ENCODE measurements at places on chromosomes 1 and 21.

- DNase-seq = no peak
These were observed 4.3 kb upstream of the S100A8 start for GRCh38 chr1:153395136-153395685.

- DNase-seq = no peak
These were observed 127.6 kb upstream of the C1orf105 start for GRCh38 chr1:172292840-172293239.

DNA sequence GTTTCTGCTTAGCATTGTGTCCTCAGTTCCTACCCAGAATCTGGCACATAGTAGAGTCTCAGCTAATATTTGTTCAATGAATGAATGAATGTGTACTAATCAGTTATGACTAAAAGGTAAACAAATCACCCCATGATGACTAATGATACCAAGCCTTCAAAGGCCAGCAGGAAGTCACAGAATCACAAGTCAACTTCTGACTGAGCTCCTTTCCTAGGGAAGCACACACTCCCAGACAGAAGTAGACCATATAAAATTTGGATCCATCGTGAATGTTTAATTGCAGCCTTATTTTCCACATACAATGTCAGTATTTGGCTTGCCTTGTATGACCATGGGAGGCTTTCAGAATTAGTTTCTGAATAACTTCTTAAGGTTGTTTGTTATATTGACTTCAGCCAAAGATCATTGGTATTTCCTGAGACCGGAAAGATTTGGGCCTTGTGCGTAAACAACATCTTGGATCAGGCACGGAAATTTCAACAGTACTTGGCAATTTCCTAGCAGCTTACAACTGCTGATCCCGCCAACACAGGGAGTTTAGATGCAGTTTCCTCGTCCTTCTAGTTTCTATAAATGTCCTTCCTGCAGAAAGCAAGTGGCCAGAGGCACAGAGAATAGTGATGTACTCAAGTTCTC, 185.9 kb upstream of the ATP1B1 start:
- no peak for DNase-seq

DNA sequence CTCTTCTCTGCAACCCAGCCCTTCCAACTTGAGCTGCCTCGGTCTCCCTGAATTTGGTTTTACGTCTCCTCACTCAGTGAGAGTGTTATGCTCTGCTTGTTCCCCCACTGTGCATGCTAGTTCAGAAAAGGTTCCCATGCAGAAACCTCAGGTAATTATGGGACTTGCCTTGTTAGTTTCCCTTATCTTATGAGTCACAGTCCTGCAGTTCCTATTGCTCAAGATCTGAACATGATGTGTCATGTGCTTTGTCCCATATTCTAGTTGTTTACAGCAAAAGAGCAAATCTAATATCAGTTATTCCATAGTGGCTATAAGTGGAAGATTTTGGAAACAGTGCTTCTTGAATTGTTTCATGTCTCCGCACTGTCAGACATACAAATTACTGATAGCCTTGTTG, 74.4 kb downstream of the DUSP10 start:
- DNase-seq = no peak

DNA sequence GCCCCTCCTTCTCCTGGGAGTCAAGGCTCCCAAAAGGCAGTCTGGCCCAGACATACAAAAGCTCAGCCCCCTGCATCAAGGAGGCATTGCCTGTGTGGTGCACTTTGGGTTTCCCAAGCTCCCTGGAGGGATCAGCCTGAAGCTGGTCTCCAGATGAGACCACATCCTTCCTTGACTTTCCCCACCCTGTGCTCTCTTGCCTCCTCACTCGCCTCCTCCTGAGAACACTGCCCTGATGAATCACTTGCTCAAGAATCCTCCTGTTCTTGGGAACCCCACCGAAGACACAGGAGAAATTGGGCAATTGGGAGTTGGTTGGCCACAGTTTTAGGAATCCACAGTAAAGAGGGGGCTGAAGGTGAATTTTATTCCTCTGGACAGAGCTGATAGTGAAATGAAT, 34.8 kb upstream of the LYST start:
- no peak for DNase-seq

DNA sequence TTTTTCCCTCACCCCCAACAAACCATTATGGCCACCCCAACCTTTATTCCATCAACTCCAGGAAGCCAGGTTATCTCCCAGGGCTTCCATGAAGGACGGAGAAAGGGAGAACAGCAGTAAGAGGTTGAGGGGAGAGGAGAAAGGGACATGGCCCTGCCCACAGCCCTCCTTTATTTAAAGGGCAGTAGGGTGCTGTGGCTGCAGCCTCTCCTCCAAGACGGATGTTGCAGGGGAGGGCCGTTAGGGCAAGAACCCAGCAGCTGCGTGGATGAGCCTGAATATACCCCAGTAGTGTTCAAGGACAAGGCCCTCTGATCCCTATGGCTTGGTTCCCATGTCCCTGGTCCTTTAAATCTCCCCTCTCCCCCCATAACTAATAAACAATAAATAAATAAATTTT, 5.9 kb downstream of the RXFP4 start:
- no peak for DNase-seq

DNA sequence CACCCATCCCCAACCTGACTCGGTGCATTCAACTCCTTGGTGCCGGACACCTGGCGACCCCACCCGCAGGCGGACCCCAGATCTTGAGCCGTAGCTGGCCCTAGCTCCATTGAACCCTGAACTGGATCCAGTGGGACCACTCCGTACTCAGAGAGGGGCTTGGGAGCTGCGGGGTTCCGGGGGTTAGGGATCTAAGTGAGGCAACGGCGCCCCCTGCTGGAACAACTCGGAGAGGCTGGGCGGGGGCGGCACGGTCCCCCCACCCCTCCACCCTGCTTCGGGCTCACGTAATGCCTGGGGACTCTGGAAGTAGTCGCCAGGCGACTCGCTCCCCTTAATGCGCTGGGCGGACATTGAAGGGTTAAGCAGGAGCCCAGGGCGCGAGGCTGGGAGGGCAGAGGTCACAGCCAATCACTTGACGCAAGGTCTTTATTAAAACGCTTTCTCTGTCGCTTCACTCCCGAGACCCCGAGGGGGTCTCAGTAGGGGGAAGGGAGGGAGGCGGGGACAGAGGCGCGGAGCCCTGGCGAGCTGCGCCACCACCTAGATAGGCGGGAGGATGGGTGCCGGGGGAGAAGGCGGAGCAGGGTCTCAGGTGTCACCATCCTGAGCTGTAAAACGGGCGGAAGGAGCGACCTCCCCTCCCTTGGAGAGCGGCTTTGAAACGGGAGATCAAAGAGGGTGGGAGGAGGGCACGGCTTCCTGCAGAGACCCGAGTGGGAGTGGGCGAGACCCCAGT, 704 bp upstream of the CRABP2 start:
- peak; percentile 75 for DNase-seq

GRCh38 chr1:29417147-29417858, 181.0 kb downstream of the PTPRU start:
- DNase-seq = no peak

DNA sequence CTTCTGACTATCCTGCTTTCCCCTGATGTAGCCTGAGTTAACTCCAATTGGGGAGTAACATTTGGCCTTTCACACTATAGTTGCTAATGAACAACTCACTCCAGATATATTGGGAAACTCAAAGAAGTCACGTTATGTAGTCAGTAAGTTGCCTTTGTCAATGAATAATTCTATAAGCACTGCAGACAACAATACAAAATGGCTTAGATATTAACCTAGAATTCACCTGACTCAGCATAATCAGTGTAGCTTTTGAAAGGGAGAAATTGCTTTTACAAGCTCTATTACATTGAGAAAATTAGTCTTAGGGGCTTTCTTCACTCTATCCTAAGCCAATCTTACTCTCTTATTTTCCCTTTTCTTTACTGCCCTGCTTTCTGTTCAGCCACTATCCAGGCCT, 303.5 kb upstream of the NR5A2 start:
- DNase-seq = no peak

DNA sequence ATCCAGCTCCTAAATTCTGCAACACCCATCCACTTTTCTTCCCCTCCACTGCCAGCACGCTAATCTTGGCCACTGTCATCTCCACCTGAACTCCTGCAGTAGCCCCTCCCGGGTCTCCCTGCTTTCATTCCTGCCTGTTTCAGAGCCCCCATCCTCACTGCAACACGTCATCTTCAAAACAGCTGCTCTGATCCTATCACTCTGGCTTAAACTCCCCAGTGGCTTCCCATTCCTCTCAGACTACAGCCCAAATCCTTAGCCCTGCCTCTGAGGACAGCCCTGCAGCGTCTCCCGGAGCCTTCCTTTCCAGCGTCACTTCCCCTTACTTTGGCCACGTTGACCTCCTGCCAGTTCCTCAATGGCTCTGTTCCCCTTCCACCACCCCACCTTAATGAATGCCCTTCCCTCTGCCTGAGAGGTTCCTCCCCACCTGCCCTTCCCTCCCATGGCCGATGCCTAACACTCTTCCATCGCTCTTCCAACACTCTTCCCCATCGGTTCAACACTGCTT, 22.9 kb upstream of the IFNAR2 start:
- DNase-seq = no peak

DNA sequence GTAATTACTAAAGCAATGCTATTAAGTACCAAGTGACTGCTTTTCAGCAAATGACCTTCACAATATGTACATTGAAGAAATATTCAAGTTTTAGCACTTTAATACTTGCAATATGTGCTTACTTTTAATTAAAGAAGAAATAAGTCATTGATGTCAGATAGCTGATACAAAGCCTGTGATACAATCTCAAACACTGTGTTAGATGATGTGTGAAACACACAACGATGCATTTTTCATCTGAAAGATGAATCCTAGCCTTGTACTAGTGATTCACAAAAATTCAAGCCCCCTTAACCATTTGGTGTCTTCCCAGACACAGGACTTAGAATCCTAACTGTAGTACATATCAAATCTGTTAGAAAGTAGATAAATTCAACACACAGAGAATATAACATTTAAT, 724.1 kb upstream of the ADAMTS5 start:
- DNase-seq = no peak

DNA sequence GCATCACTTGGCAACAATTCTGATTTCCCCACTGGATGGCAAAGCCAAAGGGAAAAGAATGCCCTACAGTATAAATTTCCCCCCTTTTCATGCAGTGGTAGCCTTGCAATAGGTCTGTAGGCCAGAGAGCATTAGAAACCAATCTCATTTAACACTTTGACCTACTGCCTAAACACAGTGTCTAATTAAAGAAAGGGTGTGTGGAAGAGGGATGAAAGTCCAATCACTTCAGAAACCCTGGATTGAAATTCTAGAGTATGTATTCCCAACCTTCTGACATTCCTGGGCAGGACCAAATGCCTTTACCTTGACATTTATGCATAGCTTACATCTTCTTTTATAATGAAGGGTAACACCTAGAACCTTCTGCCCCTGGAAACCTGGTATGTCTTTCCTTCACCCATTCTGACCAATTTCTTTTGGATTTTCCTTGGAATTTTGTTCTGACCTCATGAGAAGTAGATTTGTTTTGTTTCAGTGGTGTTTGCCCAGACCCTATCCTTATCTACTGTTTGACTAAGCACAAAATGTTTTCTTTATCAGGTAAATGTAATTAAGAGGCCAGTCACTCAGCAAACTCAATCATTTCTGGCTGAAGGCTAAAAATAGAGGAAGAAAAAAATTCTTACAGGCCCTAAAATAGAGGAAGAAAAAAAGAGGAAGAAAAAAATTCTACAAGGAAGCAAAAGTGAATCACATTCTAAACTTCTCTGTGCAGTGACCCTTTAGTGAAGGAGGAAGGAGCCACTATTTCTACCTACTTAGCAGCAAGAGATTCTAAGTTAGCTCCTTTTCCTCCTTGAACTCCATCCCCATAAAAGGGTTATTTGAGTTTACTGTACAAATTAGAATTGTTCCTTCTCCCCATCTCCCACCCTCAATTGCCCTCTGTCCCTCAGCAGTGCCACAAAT, 129.5 kb upstream of the DSCAM start:
- no peak for DNase-seq

DNA sequence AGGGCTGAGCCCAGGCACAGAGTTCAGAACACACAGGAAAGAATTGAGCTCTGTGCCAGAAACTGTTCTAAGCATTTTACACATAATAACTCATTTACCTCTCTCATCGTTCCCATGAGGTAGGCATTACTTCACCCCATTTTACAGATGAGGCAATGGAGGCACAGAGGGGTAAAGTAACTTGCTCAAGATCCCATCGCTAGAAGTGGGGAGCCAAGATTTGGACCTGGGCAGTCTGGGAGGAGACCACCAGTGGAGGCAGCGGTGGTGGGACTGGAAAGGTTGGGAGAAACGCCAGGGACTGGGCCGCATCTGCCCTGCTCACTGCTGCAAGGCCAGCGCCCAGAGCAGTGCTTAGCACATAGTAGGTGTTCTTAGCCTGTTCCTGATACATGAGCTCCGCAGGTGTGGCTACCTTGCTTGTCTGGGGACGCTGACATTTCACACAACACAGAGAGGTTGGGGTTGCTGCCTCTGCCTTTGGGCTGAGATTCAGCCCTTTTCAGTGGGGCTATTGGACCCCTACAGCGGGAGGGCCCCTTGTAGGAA, 27.8 kb upstream of the EPS8L3 start:
- DNase-seq = peak; percentile 9

GRCh38 chr21:24617819-24618218, 989.5 kb downstream of the MRPL39 start:
- DNase-seq = no peak

GRCh38 chr1:214316593-214316992, 35.6 kb downstream of the SMYD2 start:
- no peak for DNase-seq

- DNase-seq = no peak
These were observed 14.7 kb upstream of the CFAP126 start for GRCh38 chr1:161382214-161383019.

GRCh38 chr1:23251812-23252211, 34.5 kb upstream of the HTR1D start:
- no peak for DNase-seq

GRCh38 chr1:29639741-29640427, 403.6 kb downstream of the PTPRU start:
- no peak for DNase-seq

DNA sequence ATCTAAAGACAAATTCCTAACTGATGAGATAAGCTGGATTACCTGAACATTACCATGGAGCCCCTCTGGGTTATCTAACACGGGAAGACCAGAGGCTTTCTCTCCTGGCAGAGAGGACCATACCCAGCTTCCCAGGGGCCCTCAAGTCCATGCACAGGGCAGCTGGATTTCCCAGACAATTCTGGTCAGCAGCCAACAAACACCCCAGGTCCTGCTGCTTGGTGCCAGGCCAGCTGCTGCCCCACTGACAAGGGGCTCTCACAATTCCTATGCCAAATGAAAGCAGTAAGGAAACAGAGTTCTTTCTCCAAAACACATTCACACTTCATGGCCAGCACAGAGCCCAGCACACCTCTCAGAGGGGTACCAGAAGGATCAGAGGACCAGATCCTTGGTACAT, 114.2 kb downstream of the HLCS start:
- DNase-seq = no peak

- DNase-seq = no peak
These were observed 45.5 kb downstream of the CACHD1 start for GRCh38 chr1:64515427-64515826.
